Vagina (tissue), 2 donors: ENCODE measurements at places on chromosomes 13 and 19.

DNA sequence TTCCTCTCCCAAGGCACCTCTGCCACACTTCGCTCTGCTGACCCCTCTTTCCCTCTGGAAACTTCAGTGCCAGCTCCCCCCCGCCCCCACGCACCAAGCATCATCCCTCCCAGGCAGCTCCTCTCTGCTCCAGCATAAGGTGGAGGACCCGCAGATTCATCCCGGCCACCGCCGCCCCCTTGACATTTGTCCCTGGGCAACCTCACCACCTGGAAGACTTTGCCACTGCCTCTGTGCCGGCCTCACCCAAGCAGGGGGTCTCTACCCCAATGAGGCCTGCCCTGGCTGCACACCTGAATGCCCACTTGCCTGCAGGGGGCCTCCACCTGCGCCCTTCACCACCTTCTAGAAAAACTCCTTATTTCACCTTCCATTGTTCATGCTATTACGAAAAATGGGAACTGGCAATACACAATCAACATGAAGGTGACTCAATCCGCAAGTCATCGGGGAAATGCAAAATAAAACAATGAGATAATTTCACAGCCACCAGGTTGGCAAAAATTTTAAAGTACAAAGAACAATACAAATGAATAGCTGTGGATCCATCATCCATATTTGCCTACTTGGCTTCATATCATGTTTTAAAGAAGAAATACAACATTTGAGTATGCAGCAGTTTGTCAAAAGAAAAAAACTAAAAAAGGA is 21.9 kb downstream of the CCNE1 start:
- DNase-seq: no peak

GRCh38 chr19:42662712-42663111 is 68.0 kb upstream of the CEACAM8 start:
- no peak for DNase-seq

DNA sequence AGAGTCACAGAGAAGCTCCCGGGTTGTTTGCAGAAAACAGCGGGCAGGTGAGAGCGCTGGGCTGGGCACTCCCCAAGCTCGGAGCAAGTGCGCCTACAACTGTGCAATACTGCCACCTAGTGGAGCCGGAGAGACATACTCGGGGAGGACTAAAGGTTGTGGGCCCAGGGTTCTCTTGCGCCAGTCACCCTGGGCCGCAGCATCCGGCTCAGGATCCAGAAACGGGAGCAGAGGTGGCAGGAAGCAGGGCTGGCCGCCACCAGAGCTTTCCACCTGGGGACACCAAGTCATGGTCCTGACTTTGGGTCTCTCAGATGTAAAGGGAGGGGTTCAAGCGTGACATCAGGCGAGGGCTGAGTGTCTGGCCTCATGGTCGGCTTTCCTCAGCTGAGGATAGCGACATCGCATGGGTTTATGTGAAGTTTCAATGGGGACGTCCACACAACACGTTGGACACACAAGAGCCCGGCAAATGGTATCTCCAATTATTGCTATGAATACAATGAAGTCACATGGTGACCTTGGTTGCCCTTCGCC is 11.2 kb upstream of the KLK4 start:
- DNase-seq: no peak

GRCh38 chr19:944171-944567 is 18.3 kb downstream of the ARID3A start:
- DNase-seq: no peak

DNA sequence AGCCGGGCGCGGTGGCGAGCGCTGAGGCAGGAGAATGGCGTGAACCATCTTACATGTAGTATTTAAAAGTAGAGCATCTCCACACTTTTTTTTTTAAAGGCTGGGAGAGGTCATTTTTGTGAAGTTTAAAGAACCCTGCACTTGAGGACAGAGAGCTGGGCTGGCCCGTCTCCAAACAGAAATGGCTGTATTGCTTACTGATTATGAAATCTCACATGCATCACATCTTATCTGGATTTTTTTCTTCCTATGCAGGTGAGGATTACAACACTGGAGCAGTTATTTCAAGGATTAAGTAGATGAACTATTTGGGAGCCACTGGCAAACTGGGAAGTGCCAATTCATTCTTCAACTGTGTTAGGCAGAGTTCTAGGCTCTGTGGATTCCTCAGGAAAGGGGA is 59.5 kb downstream of the TEX26 start:
- DNase-seq: no peak

DNA sequence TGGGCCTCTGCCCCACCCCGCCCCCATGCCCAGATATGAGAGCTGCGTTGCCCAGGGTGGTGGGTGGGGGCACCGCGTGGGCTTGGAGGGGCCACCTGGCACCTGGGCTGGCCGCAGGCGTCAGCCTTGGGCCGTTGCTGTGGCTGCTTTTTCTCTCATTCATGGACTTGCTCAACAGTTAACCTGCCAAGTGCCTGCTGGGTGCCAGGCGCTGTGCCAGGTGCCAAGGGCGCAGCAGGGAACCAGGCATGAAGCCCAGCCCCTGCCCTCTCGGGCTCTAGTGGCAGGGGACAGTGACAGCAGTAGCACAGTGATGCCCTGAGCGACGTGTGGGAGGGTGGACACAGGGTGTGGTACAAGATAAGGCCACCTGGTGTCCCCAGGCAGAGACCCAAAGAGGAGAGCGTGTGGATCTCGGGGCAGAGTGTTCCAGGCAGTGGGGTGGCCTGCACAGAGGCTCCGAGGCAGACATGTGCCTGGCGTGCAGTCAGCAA is 28.1 kb downstream of the DHX34 start:
- no peak for DNase-seq

DNA sequence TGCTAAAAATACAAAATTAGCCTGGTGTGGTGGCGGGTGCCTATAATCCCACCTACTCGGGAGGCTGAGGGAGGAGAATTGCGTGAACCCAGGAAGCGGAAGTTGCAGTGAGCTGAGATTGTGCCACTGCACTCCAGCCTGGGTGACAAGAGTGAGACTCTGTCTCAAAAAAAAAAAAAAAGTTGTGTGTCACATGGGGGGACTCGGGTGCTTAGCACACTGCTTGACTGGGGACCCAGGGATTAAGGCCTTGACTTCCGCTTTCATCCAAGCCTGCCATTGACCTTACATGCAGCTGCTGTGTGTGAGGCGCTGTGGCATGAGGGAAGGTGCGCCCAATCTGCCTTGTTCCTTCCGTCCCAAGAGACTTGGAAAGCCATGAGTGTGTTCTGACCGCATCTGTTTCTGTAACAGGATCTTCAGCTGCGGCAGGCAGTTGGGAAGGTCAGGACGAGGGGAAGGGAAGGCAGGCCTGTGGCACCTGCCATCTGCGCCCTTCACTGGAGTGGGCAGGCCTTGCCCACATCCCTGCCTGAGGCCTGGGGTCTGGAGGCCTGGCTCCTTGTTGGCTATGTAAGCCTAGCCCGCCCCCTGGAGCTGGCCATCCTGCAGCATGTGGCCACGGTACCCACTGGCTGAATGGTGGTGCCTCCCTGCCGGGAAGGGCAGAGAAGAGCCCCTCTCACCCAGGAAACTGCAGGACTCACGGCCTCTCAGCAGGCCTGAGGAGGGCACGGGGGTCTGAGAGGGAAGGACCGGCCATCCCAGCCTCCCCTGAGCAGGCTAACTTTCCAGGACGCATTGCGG is 23.0 kb downstream of the PPP1R37 start:
- no peak for DNase-seq

- no peak for DNase-seq
Measured at GRCh38 chr13:28179974-28180373, 41.6 kb downstream of the PAN3 start.

- no peak for DNase-seq
Measured at GRCh38 chr13:60265566-60265965, 101.8 kb upstream of the DIAPH3 start.

DNA sequence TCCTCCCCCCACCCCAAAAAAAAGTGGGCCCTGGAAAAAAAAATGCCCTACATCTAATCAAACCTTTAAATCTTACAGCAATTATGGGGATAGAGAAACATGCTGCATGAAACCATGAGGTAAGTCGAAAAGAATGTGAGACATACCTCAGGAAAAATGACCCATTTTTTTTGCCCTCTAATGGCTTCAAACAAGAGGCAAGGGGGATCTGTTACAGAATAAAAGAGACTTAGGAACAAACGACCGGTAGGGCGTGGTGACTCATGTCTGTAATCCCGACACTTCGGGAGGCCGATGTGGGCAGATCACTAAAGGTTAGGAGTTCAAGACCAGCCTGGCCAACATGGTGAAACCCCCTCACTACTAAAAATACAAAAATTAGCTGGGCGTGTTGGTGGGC is 8.4 kb downstream of the RGL3 start:
- no peak for DNase-seq

- no peak for DNase-seq
Measured at GRCh38 chr13:40776681-40777165, 5.7 kb upstream of the MRPS31 start.

- DNase-seq: no peak
Measured at GRCh38 chr13:97710797-97711196, 242.7 kb upstream of the IPO5 start.

DNA sequence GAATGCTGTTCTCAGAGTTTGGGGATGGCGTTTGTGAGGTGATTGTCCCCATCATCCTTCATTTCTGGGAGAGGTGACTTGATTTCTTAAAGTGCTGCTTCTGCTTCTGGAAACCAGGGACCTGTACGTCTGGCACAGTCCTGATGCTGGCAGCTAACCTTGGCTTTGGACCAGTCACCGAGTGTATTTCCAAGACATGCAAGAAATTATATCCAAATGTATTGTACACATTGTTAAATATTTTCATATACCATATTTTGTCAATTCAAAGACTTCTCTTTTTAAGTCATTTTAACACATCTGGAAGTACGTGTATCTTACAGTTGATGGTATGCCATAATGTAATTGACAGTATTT is 97.4 kb downstream of the ARHGEF7 start:
- no peak for DNase-seq

DNA sequence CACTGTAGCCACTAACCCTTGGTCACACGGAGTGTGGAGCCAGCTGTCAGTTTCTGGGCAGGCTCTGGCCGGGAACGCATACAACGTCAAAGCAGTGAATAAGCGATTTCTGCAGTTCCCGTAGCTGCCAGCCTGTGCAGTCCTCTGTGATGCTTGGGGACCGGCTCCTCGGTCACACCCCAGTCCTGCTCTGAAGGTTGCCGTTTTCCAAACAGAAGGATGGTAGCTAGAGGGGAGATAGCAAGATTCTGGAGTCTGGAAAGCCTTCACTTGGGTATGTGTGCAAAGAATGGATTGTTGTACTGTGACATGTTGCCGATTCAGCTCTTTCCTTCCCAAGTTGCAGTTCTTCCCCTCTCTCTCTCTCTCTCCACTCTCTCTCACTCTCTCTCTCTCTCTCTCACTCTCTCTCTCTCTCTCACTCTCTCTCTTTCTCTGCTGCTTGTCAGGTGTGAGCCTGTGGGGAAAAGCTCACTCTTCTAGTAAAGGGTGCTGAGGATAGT is 38.7 kb upstream of the C1QTNF9 start:
- no peak for DNase-seq

GRCh38 chr19:23283925-23284324 is 33.7 kb upstream of the ZNF724 start:
- no peak for DNase-seq

- no peak for DNase-seq
Measured at GRCh38 chr13:35930665-35931631, 200.2 kb downstream of the DCLK1 start.

GRCh38 chr13:40963927-40964326 is 55.2 kb downstream of the ELF1 start:
- no peak for DNase-seq

DNA sequence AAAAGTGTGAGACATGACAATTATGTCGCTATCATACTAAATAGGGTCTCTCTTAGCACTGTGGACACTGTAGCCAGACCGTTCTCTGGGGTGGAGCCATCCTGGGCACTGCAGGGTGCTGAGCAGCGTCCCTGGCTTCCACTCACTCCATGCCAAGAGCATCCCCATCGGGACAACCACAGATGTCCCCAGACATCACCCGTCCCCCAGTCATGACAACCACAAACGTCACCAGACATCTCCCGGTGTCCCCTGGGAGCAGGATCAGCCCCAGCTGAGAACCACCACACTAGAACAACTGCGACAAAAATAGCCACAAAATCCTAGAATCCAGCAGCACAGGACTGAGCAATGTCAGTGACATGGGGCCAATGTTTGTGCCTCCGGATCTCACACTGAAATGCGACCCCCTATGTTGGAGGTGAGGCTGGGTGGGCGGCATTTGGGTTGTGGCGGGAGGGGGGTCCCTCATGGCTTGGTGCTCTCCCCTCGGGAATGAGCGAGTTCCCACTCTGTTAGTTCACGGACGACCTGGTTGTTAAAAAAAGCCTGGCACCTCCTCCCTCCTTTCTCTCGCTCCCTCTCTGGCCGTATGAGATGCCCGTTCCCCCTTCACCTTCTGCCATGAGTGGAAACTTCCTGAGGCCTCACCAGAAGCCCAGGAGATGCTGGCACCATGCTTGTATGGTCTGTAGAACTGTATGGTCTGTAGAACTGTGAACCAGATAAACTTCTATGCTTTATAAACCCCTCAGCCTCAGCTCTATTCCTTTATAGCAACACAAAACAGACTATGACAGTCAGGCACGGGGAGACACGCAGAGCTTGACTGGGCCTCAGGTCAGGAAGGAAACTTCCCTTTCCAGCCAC is 93.9 kb downstream of the GADD45B start:
- DNase-seq: no peak

GRCh38 chr13:99600318-99600717 is 99.0 kb downstream of the TM9SF2 start:
- DNase-seq: no peak

GRCh38 chr13:20157151-20157796 is 3.6 kb downstream of the GJA3 start:
- DNase-seq: no peak

DNA sequence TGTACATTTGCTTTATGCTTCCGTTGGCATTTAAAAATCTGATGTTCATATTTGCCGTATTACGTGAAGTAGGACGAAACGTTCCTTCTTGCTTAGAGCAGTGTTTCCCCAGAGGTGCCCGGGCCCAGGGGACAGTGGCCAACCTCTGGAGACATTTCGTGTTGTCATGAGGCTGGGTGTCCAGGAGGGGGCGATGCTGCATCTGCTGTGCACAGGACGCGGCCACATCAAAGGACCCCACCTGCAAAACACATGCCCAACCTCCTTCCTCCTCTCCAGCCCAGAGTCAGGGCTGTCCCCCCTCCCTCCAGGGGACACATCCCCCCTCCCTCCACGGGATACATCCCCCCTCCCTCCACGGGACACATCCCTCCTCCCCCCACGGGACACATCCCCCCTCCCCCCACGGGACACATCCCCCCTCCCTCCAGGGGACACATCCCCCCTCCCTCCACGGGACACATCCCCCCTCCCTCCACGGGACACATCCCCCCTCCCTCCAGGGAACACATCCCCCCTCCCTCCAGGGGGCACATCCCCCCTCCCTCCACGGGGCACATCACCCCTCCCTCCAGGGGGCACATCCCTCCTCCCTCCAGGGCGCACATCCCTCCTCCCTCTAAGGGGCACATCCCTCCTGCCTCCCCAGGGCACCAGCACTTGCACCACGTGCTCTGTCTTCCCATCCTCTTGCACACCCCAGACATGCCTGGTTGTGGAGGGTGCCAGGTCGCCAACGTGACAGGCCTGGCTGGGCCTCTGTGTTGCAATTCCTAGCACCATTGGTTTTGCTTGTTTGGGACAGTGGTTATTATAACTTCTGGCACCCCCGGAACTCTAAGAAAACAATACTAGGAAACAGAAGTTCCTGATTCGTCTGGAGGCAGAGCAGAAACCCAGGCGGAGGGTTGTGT is 46.7 kb downstream of the GAS6 start:
- no peak for DNase-seq

- no peak for DNase-seq
Measured at GRCh38 chr13:49098771-49099512, 121.2 kb upstream of the MLNR start.
